ENCODE measurements at places on chromosomes 7 and 10. TPM values are rescaled to one million over a fixed set of nuclear protein-coding genes. Genes with fewer than 3 reads are reported as not detected.

DNA sequence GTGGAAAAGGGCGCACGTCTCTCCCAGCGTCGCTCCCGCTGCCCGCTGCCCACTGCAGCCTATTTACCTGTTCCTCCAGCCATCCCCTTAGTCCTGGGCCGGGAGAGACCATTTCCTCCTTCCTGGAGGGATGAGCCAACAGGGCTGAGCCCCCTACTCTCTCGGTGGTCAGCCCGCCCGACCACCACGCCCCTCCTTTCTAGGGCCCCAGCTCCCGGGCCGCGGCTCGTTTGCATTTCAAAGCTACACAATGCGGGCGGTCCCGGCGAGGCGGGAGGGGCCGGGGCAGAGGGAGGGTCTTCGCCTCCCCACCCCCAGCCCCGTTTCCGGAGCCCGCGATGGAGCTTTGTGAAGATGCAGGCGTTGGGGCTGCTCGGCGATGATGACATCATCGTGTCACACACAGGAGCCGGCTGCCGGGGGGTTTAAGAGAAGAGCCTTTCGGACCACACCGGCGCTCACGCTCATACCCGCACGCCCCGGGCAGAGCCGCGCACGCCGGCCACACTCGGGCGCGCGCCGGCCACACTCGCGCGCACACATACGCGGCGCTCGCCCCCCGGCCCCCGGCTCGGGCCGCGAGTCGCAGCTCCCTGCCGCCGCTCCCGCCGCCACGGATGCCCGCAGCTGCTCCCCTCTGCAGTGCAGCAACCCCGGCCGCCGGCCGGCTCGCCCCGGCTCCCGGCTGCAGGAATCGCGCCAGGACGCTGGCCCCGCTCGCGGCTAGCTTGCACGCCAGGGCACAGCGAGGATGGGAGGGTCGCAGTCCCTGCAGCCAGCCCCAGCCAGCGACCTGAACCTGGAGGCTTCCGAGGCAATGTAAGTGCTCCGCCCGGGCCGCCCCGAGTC, 107.7 kb upstream of the BTBD16 start:
- peak; percentile 61 for DNase-seq

GRCh38 chr10:75434291-75434690, 2.9 kb downstream of the LRMDA start:
- no peak for DNase-seq

DNA sequence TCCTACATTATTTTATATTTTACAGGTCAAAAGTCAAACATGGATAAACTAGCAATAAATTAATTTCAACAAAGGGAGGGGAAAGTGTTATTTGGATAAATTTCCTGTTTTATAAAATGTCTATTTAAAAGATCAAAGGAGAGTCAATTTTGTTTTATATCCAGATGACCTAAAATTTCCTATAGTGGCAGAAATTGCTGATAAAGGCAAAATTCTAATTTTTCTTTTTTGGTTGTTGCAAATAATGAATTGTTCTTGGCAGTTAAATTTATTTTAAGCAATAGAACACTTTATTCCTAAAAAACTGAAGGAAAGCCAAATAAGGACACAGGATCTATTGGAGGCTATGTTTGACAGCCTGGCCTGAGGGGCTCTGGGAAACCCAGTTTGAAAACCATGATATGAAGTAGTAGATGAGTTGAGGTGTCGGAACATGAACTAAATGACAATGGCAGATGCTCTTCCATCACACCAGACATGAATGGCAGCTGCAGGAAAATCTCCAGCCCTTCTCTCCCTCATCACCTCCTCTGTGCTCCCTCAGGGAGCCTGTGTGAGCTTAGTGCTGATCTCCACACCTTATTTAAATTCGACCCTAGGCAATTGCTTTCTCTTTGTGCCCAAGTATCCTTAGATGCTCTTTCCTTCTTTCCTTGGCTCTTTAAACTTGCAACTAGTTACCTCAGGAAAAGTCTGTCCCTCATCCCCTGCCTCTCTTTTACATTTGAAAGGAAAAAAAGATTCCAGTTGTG, 395.0 kb downstream of the THSD7A start:
- DNase-seq = no peak

DNA sequence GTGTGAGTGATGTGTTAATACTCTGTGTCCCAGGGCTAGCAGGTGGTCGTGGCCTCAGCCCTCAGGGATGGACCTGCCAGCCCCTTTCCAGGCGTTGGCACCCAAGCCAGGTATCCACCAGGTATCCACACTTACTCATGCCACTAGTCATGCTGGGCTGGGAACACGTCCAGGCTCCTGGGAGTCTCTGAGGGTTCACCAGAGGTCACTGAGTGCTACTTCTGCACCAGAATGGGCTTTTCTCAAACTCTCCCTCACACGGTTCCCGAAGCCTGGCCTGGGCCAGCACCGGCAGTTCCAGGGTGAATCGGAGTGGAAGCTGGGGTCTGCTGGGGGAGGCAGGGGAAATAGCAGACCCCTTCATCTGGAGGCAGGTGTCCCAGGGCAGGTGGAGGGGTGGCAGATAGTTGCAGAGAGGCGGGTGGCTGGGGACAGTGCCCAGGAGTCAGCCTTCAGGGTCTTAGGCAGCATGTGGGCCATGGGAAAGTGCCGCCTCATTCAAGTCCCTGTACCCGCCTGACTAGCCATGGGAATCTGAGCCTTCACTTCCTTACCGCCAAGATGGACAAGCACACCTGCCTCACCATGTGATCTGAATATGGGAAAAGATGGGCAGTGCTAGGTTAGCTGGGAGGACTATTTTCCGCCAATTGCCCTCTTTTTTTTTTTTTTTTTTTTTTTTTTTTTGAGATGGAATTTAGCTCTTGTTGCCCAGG, 95.5 kb upstream of the GTF2I start:
- DNase-seq = no peak

- no peak for DNase-seq
Measured at GRCh38 chr7:35021445-35021844, 15.8 kb downstream of the DPY19L1 start.

DNA sequence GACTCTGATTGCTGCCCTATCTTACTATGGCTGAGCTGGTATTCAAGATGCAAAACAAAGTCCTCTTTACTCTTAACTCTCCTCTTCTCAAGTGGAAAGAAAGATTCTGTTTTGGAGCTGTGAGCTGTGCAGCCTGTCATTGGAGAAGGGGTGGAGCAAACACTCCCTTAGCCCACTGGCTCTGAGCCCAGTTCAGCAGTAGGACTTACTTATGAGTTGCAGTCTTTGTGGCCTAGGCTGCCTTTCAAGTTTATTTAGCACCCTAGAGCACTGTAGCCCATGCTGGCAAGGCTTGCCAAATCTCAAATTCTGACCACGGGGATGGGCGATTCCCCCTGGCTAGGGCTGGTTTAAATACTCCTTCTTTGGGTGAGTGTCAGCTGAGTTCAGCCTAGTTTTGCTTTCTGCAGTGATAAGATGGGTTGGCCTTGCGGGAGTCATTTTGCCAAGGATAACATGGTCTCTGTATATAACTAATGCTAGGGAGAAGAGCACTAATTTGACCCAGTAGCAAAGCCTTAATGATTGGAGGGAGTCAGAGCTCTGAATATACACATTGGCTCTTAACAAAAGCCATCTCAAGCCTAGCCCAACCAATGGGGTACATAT, 110.2 kb downstream of the MYO3A start:
- DNase-seq = no peak

- DNase-seq = no peak
Measured at GRCh38 chr10:1903982-1904381, 166.7 kb upstream of the ADARB2 start.

Gene MYO1G
- 0.17 TPM for total RNA-seq

Gene HTR5A
- not detected for total RNA-seq

Gene OPN4
- not detected for total RNA-seq

Gene AKR1C2
- 50.2 TPM for total RNA-seq
